Caudate nucleus (tissue), 63 donors: ENCODE measurements at places on chromosomes 3 and 15.

- DNase-seq, result no peak
These were observed 7.1 kb upstream of the SSUH2 start for GRCh38 chr3:8651418-8652323.

GRCh38 chr3:139468399-139468798 lies 7.9 kb downstream of the RBP2 start:
- no peak for DNase-seq

DNA sequence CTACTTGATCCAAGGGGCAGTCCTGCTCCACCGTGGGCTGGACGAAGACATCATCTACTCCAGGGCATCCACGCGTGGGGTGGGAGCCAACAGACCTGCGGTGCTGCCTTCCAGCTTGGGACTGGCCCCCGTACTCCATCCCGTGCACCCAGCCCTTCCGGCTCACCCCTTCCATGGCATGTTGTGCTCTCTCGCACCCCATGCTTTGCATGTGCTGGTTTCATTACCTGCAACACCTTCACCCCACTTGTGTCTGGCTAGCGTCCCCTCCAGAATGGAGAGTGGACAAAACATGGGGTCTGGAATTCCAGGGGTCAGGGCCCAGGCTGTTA lies 30.2 kb downstream of the SEMA7A start:
- no peak for DNase-seq

GRCh38 chr15:36594556-36595090 lies 15.2 kb downstream of the CDIN1 start:
- DNase-seq, result no peak

- DNase-seq, result no peak
These were observed 77.1 kb downstream of the BFSP2 start for GRCh38 chr3:133476971-133477375.

- peak; percentile 17 for DNase-seq
These were observed 791 bp downstream of the GYG1 start for GRCh38 chr3:148992027-148992634.

GRCh38 chr15:68230157-68231100 lies 901 bp upstream of the CLN6 start:
- DNase-seq, result no peak

GRCh38 chr3:100653604-100654294 lies 44.3 kb downstream of the ADGRG7 start:
- DNase-seq, result no peak

DNA sequence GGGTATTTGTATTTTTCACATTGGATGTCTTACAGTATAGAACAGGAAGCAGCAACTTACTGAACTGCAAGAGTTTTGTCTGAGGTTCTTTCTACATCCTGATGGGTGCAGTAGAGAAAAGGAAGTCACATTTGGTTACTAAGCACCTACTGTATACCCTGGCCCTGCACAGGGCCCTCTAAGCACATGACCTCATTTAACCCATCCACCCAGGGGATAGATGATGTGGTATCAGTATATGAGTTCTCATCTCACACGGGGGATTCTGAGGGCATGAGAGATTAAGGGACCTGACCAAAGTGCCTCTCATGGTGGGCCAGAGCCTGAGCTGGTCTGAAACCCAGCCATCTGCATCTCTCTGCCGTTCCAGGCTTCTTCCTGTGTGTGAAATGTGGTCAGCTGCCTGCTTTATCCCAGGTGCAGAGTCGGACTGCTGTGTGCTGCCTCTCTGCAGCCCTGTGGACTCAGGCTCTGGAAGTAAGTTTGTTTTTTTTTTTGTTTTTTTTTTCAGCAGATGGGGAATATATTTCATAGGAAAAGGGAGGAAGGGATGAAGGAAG lies 17.9 kb downstream of the SLC6A11 start:
- DNase-seq, result no peak

- no peak for DNase-seq
These were observed 2.3 kb downstream of the PEAK1 start for GRCh38 chr15:77417602-77418001.

- DNase-seq, result no peak
These were observed 49.3 kb downstream of the FGF7 start for GRCh38 chr15:49472338-49472737.

GRCh38 chr3:54294214-54294613 lies 171.9 kb downstream of the CACNA2D3 start:
- no peak for DNase-seq

DNA sequence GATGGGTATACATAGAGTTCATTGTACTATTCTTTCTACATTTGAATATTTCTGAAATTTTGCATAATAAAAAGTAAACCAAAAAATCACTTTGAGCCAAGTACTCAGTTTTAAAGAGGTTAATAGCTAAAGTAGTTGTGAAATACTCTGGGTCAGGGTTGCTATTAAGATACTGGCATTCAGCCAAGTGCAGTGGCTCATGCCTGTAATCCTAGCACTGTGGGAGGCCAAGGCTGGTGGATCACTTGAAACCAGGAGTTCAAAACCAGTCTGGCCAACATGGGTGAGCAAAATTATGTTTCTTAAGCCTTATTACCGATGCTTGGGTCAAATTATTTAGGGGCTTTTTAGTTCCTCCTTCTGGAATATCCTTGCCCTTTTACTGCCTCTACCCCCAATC lies 122.0 kb upstream of the MELTF start:
- DNase-seq, result no peak

DNA sequence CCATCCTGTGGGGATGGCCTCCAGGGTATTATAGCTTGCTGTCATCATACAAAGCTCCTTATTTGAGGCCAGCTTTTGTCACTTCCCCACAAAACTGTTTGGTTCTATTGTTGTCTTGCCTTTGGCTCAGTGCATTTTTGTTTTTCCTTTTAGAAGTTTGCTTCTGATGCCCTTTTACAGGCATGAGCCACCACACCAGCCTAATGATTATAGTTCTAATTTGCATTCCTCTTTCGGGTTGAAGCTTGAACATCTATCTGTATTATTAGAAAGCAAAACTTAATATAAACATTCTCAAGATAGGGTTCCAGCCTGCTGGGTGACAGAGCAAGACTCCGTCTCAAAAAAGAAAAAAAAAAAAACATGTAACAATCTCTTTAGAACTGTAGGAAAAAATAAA lies 39.8 kb downstream of the SMARCC1 start:
- no peak for DNase-seq
